ENCODE measurements at places on chromosomes 3 and 15. TPM values are rescaled to one million over a fixed set of nuclear protein-coding genes. Genes with fewer than 3 reads are reported as not detected.

- no peak for DNase-seq
Observed at GRCh38 chr3:100084100-100084806, 30.0 kb downstream of the FILIP1L start.

- no peak for DNase-seq
Observed at GRCh38 chr3:19931180-19931692, 2.8 kb downstream of the EFHB start.

DNA sequence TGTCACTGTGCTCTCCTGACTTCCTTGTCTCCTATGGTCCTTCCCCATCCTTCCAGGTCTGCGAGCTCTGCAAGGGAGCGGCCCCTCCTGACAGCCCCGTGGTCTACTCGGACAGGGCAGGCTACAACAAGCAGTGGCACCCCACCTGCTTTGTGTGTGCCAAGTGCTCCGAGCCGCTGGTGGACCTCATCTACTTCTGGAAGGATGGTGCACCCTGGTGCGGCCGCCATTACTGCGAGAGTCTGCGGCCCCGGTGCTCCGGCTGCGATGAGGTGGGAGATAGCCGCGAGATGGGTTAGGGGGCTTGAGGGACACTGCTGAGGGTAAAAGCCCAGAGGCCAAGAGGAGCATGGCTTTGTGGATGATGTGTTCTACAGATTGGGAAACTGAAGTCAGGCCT is 63.8 kb downstream of the LMCD1 start:
- no peak for DNase-seq

GRCh38 chr3:153963012-153963411 is 158.2 kb upstream of the ARHGEF26 start:
- DNase-seq: no peak

- no peak for DNase-seq
Observed at GRCh38 chr15:52529341-52529924, 753 bp upstream of the MYO5A start.

DNA sequence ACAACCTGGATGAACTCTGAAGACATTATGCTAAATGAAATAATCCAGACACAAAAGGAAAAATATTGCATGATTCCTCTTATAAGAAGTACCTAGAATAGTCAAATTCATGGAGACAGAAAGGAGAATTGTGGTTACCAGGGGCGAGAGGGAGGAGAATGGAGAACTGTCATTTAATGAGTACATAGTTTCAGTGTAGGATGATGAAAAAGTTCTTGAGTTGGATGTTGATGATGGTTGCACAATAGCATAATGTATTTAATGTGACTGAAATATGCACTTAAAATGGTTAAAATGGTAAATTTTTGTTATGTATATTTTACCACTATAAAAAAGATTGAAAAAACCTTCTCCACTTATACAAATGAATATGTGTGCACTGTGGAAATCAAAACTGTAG is 469.6 kb downstream of the MAGI1 start:
- DNase-seq: no peak

- no peak for DNase-seq
Observed at GRCh38 chr3:53725387-53725995, 120.7 kb downstream of the CHDH start.

- DNase-seq: no peak
Observed at GRCh38 chr15:67090297-67091070, 25.1 kb downstream of the SMAD3 start.

DNA sequence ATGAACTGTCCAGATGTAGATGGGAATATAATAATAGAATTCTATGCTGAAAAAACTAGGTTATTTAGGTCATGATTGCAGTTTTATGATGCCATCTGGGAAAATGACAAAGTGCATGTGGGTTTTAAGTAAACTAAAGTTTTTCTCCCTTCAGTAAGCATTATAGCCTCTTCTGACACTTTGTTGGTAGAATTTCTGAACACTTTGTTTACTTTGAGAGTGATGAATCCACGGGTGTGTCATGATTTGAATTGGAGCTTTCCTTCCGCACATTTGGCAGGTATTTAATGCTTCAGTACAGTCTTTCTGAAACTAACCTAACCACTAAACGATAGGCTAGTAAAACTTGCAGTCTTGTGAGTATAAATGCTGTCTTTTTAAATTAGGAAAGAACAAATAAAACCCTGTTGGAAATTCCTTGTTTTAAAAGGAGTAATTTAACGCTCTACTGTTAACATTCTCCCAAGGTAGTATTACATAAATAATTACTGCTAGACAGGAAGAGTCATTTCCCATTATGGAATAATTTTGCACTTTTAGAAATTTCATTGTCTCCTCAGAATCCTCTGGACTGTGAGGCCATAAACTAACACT is 7.0 kb downstream of the FILIP1L start:
- DNase-seq: peak; percentile 71

GRCh38 chr15:39907216-39907615 is 12.8 kb downstream of the GPR176 start:
- DNase-seq: no peak

DNA sequence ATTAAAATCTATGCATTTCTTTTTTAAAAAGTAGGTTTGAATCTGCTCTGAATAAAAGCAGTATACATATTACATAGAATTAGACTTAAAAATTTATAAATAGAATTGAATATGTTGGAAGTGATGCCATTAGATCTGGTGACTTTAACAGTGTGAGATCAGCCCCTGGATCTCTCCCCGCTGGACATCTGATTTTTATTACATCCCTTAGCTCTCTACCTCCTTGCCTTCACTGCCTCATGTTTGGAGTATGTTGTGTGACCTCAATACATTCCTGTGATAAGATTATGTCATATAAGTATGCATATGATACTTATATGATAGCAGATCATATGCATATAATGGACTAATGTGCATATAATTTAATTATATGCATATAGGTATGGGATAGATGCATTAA is 643.4 kb upstream of the NR2F2 start:
- DNase-seq: no peak

DNA sequence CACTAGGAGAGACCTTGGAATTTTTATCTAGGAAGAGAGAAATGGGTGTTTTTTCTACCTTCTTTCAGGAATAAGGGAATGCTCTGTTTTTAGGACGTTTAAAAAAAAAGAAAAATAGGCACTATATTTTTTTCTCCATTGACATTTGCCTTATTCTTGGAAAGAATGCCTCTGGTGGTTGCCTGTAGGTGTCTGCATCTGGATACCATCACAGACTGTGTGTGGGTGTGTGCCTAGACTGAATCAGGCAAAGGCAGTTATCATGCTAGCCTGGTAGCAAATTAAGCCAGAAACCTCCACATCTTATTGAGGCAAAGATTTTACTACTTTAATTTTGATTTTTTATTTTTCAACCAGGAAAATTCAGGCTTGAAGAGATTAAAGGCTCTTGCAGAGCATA is 513.6 kb upstream of the KCNMB2 start:
- no peak for DNase-seq

DNA sequence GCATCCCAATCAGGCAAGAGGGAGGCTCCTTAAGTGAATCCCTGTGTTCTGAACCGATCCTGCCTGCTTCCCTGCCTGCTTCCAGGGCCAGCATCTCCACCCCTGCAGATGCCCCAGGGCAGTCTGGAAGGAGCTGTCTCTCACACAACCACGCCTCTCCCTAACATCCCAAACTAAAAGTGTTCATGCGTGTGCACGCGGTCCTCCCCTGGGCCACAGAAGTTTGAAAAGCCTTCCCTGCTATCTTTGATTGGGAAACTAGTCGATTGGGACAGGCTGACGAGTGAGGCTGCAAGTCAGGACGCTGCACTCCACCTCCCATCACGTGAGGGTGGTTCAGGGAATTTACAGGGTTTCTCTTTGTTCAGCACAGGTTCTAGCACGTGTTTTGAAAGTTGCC is 340.9 kb upstream of the ICE2 start:
- no peak for DNase-seq

DNA sequence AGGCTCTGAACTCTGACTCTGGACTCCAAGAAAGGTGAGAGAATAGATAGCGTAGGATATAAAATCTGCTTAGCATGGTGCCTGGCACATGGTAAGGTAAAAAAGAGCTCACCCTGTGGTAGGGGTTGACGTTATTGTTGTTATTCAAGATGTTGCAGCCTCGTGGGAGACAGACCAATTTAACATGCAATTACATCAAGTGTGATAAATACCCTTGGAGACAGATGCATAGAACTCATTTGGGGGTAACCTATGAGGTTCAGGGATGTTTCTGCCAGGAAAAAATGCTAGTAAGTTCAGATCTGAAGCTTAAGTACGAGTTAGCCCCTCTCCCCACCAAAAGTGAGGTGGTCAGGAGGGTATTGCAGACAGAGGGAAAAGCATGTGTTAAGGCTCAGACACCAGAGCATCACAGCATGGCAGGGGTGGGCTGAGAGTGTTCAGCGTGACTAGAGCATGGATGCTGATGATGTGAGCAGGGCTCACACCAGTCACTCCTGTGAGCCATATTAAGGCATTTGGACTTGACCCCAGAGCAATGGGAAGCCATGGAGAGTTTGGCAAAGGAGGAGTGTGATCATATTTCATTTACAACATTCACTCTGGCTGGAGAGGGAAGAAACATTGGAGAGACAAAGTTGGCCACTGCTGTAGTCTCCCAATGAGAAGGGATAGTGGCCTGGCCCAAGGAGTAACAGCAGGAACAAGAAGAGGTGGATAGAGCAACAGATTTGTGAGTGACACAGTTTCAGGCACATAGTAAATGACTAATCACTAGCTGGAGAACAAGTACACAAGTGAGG is 181.0 kb downstream of the UACA start:
- DNase-seq: peak; percentile 88

GRCh38 chr3:23739536-23739935 is 66.2 kb upstream of the UBE2E1 start:
- peak; percentile 85 for DNase-seq

DNA sequence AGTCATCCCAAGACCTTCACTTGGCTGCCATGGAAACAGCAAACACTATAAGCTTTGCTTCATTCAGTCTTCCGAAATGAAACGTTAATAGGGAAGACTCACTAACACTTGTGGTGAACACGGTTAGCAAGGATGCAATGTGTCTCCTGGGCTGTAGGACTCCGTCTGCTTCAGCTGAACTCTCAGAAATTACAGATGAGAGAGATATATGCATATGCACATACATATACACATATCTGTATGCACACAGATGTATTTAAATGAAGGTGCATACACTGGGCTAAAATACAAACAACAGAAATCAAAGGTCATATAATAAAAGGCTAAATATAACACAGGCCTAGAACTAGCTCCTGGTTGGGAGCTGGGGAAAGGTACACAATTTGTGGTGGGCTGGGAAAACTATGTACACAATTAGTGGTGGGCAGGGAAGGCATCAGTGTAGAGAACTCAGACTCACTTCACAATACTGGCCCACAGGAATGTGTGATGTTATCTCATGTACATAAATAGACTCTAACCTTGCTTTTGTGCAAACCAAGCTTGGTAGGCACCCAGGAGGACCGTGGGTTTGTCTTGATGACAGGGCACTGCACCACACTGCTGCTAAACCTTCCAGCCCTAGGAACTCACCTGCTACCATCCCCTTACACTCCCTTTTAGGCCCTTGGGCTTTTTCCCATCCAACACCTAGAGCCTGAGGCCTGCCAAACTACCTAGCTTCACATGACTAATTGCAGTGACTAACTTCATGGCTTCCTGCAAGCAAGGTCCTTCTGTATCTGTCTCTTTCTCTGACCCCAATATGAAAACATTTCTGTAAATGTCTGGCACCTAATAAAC is 873.1 kb downstream of the NSUN3 start:
- DNase-seq: no peak

DNA sequence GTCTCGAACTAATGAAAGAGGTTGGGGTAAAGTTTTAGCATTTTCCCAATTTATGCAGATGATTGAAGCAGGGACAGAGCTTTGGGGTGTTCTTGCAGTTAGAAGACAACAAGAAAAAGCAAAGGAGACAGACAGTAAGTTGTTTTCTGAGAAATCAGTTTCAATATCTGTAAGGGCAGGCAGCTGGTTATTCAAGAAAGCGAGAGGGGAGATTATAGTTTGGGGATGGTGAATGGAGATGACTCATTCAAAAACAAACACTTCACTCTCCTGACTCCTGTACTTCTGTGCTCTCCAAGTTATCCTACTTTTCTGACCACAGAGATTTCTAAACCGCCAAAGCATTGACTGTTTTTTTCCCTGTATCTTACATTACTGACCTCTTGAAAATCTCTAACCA is 352.0 kb downstream of the GAP43 start:
- DNase-seq: peak; percentile 83

- DNase-seq: no peak
Observed at GRCh38 chr3:156547637-156548036, 7.3 kb downstream of the SSR3 start.

DNA sequence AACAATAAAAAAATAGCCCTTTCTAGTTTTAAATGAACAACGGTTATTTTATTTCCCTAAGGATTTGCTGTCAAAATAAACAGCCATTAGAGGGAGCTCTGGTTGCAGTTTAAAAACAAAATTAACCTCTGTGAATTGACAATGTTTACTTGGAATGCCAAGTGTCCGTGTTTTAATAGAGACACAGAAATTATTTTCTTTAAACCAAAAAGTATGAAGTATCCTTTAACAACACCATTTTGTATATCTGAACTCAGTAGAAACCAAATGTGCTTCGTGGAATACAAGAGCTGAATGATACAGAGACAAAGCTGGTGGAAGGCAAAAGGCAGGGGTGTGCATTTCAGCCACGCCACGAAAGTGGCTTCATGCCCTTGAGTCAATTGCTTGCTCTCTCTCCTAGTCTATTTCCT is 74.4 kb downstream of the MOBP start:
- peak; percentile 34 for DNase-seq

GRCh38 chr3:15977598-15978232 is 179.9 kb upstream of the ANKRD28 start:
- no peak for DNase-seq

GRCh38 chr3:155556531-155556930 is 188.3 kb downstream of the PLCH1 start:
- DNase-seq: peak; percentile 47

GRCh38 chr15:34023907-34024306 is 15.1 kb downstream of the AVEN start:
- DNase-seq: no peak

GRCh38 chr15:88498996-88499395 is 31.5 kb downstream of the MRPS11 start:
- no peak for DNase-seq

- peak; percentile 39 for DNase-seq
Observed at GRCh38 chr3:189282741-189283140, 111.0 kb downstream of the TPRG1 start.

DNA sequence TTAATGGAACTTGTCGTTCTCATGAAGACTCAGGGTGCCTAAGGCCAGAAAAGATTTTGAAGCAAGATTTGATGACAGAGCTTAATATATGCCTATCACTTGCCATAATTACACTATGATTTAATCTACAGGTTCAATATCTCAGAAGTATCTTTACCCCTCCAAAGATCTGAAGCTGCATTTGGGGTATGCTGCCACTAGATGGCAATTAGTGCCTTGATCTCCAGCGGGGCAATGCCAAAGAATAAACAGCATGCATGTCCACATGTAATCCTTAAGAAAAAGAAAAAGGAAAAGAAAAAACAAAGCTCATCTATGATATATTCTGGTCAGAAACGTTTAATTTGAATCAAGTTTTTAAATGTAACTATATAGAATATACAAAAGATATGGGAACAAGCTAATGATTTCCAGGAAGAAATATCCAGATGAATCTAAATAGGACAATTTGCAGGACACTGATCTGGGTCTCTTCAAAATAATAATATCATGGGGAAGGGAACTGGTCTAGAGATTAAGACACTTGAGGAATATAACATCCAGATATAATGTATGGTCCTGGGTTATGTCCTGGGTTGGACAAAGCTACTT is 55.0 kb upstream of the SOX14 start:
- no peak for DNase-seq

The EOMES gene
- under 0.01 TPM for total RNA-seq

The SNX22 gene
- 0.17 TPM for total RNA-seq

The TCTA gene
- total RNA-seq: 34.5 TPM
